ENCODE measurements at places on chromosomes 12 and 14.

DNA sequence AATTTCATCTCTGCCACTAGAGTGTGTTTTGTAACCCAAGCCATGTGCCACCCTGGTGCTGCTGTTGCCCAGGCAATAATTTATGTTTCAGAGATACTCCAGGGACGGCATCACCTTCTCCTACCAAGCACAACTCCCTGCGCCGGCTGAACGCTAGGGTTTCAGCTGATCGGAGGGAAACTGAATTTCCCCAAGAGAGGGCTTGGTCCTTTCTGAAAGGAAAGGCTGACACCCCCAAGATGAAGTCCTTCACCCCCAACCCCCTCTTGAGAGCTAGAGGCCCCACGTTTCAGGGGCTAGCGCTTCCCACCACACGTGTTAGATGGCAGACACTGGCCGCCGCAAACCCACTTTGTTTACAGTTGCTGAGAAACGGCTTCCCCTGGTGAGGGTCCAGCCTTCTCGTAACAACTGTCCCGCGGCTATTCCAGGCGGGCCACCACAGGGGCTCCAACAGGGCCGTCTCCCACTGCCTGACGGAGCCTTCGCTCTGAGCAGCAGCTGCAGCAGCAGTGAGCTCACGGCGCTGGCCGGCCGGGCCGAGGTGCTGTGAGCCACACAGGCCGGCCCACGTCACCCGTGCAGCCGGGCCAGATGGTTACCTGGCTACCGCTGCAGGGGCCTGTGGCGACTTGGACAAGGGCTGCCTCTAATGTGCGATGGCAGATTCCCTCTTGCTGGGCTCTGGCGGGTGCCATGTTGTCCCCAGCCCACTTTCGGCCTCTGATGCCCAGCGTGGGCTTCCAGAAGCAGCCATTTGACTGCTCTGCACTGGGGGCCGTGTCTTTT lies 66.4 kb downstream of the TESC start:
- peak; percentile 33 for DNase-seq

DNA sequence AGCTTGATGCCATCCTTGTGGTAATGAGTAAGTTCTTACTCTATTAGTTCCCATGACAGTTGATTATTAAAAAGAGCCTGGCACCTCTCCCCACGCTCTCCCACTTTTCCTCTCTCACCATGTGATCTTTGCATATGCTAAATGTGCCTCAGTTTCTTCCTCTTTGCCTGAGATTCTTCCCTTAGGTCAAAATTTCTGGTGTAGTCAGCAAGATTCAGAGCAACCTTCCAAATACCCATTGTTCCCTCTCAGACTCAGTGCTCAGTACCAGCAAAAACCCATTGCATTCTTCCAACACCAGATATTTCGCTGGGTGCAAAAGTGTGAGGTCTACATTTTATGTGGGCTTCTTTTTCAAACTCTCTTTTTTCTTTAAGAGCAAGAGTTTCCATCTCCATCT lies 10.8 kb upstream of the USP15 start:
- no peak for DNase-seq

- no peak for DNase-seq
Observed at GRCh38 chr14:104903990-104904389, 20.7 kb upstream of the PLD4 start.

DNA sequence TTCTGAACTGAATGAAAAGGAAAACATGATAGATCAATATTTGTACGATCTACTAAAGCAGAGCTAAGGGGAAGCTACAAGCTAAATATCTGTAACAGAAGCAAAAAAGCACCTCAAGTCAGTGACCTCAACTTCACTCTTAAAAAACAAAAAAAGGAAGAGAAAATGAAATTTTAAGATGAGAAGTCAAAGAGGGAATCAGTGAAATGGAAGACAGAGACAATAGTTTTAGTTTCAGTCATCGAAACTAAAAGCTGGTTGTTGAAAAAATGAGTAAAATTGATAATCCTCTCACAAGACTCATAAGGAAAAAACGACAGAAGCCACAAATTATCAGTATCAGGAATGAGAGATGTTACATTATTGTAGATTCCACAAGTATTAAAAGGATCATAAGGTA lies 11.9 kb upstream of the SLC2A13 start:
- DNase-seq = no peak

DNA sequence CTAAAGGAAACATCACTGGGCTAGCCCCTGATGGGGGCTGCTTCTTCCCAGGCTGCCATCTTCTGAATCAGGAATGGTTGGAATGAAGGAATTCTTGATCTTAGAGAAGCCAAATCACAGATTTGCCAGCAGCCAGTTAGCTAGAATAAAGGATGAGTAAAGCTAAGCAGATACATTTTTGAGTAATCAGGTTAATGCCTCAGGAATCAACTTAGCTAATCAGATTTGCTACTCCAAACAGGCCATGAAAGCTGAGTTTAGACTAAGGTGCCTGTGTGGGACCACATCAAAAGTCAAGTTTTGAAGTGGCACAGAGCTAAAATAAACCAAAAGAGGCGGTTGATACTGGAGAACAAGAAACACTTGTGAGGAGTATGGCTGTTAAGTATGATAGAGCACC lies 28.8 kb upstream of the LMO3 start:
- no peak for DNase-seq

DNA sequence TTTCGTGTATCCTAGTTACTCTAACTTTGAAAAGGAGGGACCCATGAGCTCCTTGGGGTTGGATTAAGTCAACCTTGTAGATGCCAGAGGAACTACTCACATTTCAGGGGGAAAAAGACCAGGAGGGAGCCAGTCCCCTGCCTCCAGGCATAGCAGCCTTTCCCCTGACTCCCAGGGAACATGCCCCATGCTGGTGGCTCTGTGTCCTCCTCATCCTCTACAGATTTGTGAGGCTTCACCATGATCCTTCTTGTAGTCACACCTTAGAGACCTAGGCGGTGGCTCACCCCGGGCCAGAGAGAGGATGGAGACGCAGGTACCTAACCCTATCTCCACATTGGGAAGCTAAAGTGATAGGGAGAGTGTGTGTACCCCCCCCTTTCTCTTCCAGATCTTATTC lies 16.0 kb upstream of the PPP1R1A start:
- no peak for DNase-seq

GRCh38 chr12:95629392-95629791 lies 78.1 kb upstream of the USP44 start:
- no peak for DNase-seq

DNA sequence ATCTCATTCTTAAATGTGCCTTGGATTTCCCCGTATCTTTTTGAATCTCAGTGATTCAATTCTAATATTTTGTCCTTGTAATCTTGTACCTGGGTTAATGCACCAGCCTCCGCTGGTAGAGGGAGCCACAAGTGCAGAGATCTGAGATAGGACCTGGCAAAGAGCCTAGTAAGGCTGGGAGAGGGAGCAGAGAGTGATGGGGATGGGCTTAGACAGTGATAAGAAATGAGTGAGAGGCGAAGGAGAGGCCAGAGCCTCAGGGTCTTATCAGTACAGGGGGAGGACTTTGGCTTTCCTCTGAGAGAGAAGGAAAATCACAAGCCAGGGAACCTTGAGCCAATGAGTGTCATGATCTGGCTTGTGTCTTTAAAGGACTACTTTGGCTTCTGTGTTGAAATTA lies 30.5 kb upstream of the LMNTD1 start:
- DNase-seq = no peak

DNA sequence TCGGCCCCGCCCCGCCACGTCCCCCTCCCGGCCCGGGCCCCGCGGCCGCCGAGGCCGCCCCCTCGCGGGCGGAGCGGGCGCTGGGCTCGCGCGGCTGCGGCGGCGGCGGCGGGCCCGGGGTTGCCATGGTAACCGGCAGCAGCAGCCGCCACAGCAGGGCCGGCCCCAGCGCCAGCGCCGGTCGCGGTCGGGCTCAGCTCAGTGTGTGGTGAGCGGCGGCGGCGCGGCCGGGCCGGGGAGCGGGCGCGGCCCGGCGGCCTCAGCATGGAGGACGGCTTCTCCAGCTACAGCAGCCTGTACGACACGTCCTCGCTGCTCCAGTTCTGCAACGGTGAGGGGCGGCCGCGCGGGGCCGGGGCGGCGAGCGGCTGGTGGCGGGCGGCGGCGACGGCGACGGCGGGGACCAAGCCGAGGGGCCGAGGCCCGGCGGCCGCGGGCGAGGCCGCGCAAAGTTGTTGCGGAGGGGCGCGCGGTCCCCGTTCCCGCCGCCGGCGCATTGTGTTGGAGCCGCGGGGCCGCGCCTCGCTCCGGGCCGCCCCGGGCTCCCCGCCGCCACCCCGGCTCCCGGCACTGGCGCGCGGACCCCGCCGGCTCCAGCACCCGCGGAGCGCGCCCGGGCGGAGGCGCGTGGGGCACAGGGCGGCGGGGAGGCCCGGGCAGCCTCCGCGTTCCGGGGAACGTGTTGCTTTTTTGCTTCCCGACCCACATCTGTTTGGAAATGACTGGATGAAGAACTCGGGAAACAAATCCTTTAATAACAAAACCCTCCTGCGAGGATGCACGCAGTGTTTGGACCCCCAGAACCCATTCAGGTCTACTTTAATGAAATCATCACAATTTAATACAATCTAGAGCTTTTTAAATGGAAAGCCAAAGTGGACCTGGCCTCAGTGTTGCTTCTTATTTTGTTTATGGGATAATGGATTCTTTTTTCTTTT lies at the start of gene EML1:
EML1 (plus strand) TSS at position 201 of the 938 bp plus-strand sequence; CDS start at position 265, 64 bp downstream.
- DNase-seq = peak; percentile 99

DNA sequence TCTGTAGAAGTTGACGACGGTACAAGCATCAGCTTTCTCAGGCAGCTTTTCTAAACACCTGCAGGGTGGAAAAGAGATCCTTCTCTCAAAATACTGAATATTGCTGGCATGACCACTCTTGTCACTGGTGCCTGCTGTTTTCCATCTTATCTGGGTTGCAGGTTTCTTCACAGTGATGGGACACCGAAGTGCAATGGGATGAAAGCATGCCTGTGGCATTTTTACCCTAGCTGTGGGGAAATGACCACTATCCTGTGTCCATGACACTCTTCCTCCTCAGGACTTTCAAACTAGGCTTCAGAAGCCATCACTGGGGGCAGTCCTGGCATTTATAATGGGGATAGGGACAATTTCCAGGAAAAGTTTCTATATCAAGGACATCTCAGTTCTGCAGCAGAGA lies 98.5 kb downstream of the ETV6 start:
- DNase-seq = no peak

GRCh38 chr12:44842669-44843068 lies 33.4 kb downstream of the NELL2 start:
- no peak for DNase-seq

- DNase-seq = no peak
Observed at GRCh38 chr12:93578221-93578620, 5.7 kb downstream of the SOCS2 start.

DNA sequence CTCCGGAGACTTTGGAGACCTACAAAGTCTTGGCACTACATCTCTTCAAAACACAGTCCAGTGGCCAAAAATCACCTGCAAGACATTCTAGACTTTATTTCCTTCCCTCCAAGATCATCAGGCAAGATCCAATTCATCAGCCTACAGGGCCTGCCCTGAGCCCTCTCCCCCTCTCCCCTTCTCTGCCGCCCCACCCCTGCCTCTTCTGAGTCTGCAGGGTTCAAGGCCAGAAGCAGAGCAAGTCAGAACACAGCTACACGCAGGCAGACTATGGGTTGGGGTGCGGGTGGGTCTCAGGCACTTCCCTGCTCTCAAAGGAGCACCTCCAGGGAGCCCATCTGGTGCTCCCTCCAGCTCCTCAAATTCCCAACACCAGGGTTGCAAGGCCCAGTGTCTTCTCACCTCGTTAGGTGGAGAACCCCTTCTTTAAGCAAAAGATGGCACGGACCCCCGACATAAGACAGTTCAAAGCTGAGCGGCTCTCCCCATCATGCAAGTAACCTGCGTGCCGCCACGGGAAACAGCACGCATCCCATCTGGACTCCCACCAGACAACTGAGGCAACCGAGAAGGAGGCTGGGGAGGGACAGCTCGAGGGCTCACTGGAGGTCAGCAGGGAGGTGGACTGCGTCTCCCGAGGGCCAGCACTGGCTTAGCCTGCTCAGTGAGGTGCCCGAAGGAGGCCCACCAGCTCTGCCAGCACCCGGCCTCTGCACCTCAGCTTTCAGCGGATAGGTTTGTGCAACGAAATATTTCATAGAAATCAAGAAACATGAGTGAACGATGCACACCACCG lies 5.6 kb upstream of the INF2 start:
- DNase-seq = no peak

DNA sequence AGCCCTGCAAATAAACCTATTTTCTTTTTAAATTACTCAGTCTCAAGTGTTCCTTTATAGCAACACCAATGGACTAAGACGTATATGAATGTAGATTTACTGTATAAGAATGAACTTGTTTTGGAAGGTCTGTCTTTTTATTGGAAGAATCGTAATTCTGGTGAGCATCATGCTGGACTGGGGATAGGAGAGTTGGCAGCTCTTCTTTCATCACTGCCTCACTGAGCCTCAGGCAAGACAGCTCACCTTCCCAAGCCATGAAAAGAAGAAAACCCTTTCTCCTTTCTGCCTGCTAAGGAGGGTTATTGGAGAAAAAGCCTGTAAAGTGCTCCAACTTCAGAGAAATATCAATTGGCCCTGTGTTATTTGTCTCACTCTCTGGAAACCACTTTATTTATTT lies 9.1 kb upstream of the RNF34 start:
- DNase-seq = no peak

- no peak for DNase-seq
Observed at GRCh38 chr14:56181681-56182085, 63.5 kb downstream of the PELI2 start.

GRCh38 chr12:87836190-87836589 lies 193.0 kb downstream of the C12orf50 start:
- DNase-seq = no peak

GRCh38 chr14:65703521-65703920 lies 291.0 kb downstream of the FUT8 start:
- DNase-seq = no peak

GRCh38 chr14:74848768-74849167 lies 27.2 kb downstream of the PROX2 start:
- DNase-seq = no peak

DNA sequence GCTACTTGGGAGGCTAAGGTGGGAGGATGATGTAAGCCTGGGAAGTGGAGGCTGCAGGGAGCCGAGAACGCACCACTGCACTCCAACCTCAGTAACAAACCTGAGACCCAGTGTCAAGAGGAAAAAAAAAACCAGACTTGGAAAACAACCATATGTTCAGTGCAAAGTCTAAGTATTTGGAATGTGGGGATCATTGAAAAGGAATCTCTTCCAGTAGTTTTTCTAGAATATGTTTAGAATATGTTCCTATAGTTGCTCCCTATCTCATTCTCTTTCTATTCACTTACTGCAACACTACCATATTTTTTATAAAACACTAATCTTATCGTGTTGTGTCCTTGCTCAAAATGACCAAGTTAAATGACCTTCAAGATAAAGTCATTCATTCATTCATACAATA lies 423.5 kb upstream of the SOX5 start:
- no peak for DNase-seq

- peak; percentile 94 for DNase-seq
Observed at GRCh38 chr14:99755629-99756603, 37.3 kb upstream of the EML1 start.

- no peak for DNase-seq
Observed at GRCh38 chr12:47802312-47802711, 17.4 kb downstream of the HDAC7 start.

- DNase-seq = no peak
Observed at GRCh38 chr14:50064993-50065392, 51.4 kb downstream of the VCPKMT start.

GRCh38 chr14:71733210-71733883 lies 198.9 kb upstream of the RGS6 start:
- DNase-seq = peak; percentile 75
